ENCODE measurements at places on chromosomes 5 and 9. TPM values are rescaled to one million over a fixed set of nuclear protein-coding genes. Genes with fewer than 3 reads are reported as not detected.

GRCh38 chr5:16866795-16867576 is 69.1 kb downstream of the MYO10 start:
- DNase-seq = no peak

DNA sequence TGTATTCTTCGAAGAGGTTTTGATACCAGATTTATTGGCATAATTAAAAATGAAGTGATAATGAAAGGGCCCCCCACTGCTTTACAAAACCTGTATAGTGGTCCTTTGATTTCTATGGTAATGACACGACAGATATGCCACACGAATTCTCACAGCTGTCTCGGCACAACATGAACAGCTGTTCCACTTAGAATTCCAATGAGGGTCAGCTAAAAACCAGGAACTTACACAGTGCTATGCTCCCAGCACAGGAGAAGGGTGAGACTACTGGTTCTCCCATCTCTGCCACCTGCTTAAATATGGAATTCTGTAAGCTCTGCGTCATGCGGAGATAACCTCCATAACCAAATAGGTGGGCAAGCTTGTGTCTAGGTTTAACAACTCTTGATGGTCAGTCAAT is 183.0 kb upstream of the EFNA5 start:
- DNase-seq = no peak

GRCh38 chr5:181199881-181200638 is 4.9 kb downstream of the TRIM7 start:
- no peak for DNase-seq

- DNase-seq = no peak
Measured at GRCh38 chr5:8209500-8209899, 340.6 kb downstream of the MTRR start.

DNA sequence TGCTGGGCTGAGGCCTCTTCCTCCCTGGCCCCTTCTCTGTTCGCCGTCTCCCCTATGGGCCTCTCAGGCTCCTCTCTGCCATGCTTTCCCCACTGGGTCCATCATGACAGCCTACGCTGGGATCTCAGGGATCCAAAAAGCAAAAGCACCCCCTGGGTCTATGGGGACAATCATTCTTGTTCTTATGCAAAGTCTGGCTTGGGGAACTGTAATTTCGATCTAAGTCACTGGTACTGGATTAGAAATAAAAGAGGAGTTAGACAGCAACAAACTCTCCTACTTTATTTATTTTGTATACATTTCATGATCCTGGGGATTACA is 86.6 kb downstream of the SLC38A9 start:
- DNase-seq = no peak

- no peak for DNase-seq
Measured at GRCh38 chr5:137097203-137097602, 401.9 kb downstream of the SPOCK1 start.

DNA sequence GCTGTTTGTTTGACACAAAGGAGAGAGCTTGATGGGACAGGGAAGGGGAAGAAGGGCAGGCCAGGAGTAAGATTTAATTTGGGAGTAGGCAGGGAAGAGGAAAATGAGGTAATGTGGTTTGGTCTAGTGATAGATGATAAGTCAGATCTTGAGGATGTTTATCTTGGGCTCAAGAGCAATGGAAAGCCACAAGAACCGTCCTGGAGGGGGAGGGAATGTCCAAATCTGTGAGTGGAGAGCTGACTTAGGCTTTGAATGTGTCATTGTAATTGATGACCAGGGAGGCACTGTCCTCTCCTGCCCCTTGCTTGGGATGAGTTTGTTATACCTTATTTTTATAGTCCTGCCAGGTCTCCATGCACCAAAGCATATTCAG is 37.5 kb downstream of the MAMDC2 start:
- DNase-seq = peak; percentile 92

- no peak for DNase-seq
Measured at GRCh38 chr5:57072218-57072892, 101.5 kb upstream of the GPBP1 start.

GRCh38 chr9:88534456-88535225 is at the start of gene NXNL2:
Gene NXNL2 (plus strand): TSS chr9:88535178. CDS start chr9:88535435, 257 bp downstream.
- DNase-seq = no peak

DNA sequence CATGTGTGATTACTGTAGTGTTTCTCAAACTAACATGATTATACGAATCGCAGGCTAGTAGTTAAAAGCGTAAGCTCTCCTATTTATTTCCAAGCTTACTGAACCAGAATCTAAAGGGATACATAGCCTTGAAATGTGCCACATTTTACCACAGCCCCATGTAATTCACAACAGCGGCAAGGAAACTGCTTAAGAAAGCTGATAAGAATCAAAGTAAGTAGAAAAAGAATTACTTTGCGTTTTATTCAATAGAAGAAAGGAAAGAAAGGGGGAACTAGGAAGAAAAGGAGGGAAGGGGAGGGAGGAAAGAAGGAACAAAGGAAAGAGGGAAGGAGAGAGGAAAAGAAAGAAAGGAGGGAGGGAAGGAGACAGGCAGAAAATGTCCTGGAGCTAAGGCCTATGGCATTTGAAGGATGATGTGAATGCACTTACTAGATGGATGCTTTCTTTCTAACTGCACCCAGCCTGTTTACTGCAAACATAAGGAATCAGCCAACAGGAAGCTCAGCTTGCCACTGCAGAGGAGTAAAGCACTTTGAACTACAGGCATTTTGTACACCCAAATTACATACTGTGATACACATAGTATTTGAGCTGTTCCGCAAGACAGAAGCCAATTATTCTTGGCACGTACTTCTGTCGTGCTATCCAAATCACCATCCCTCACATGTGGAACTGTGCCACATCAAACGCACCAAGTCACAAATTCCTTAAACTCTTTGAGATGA is 521.7 kb downstream of the RAB3C start:
- no peak for DNase-seq

AUH gene
- 16.8 TPM for total RNA-seq

C9orf153 gene
- not detected for total RNA-seq

SLCO6A1 gene
- not detected for total RNA-seq
